ENCODE measurements at places on chromosomes 3 and 15. TPM values are rescaled to one million over a fixed set of nuclear protein-coding genes. Genes with fewer than 3 reads are reported as not detected.

DNA sequence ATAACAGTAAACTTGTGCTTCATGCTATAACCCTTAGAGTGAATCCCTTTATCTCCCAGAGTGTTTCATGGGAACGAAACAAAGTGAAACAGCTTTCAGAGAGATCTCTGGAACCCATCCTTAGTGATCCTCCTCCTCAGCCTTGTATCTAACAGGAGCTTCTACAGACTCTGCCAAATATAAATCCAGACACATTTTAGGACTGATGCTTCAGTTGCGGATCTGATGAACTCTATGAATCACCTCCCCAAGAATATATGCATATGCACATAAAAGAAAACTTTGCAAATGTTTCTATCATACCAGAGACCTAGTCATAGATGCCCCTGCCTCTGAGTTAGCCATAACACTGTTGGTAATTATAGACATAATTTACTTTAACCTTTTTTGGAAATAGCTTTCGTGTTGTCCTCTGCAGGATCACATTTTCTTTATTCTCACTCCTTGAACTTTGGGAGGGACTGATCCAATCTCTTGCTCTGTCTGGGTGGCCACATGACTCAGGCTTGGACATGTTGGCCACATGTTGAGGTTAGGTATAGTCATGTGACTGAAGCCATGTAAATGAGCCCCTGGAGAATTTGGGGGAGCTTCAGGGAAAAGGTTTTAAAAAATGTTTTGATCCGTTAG lies 306.4 kb upstream of the CNTN3 start:
- no peak overlapping the region for H3K27ac ChIP-seq
- DNase-seq: no peak
- no peaks in the 10 kb centered on the region for H3K4me1 ChIP-seq
- no peaks in the 10 kb centered on the region for H3K36me3 ChIP-seq
- H3K4me3 ChIP-seq: no peak overlapping the region
- no peaks in the 10 kb centered on the region for H3K27me3 ChIP-seq

GRCh38 chr3:131314318-131314717 lies 67.3 kb upstream of the NUDT16 start:
- no peak for DNase-seq
- H3K27me3 ChIP-seq: no peaks in the 10 kb centered on the region
- no peak overlapping the region for H3K4me3 ChIP-seq
- no peaks in the 10 kb centered on the region for H3K36me3 ChIP-seq
- H3K27ac ChIP-seq: no peak overlapping the region

- H3K4me3 ChIP-seq: no peak overlapping the region
- no peaks in the 10 kb centered on the region for H3K36me3 ChIP-seq
- H3K27me3 ChIP-seq: no peaks in the 10 kb centered on the region
- DNase-seq: no peak
- H3K4me1 ChIP-seq: no peaks in the 10 kb centered on the region
Observed at GRCh38 chr15:27059610-27060202, 88.7 kb downstream of the GABRG3 start.

GRCh38 chr3:157493627-157494550 lies 9.3 kb downstream of the VEPH1 start:
- no peak for DNase-seq
- H3K27ac ChIP-seq: no peak overlapping the region
- H3K4me1 ChIP-seq: no peaks in the 10 kb centered on the region

- H3K4me1 ChIP-seq: no peaks in the 10 kb centered on the region
- DNase-seq: no peak
- no peak overlapping the region for H3K4me3 ChIP-seq
Observed at GRCh38 chr3:189688262-189688661, 57.1 kb downstream of the TP63 start.

DNA sequence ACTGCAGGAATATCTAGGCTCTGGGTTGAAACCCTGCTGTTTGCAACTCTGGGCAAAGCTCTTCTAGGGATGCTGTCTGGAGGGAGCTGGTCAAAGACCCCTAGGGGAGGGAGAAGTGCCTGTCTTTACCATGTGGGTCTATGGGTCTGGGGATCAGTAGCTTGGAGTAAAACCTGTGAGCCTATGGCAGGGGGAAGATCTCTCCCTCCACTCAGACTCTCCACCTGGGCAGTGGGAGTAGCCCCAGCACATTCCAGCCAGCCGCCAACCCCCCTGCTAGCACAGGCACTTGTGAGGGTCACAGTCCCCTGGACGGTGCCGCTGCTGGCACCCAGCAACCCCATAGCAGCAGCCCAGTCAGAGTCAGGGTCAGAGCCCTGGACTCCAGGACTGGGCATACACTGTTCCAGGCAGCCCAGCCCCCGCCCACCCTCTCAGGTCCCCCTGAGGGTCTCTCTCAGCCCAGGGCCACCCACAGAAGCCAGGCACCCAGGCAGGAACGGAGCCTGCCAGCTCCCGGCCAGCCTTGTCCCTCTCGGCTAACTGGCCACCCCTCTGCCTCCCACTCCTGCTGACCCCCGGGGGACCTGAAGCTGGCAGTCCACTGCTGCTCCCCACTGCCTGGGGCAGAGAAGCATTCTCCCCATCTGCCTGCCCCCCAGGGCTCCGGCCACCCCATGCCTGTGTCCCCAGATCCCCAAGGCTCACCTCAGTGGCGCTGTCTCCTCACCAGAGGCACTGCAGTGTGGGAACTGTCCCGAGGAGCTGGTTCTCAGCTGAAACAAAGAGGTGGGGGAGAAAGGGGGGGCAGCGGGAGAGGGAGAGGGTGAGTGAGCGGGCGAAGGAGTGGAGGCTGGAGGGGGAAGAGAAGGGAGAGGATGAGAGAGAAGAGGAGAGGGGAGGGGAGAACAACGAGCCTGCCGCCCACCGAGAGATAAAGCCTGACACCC lies 10.8 kb downstream of the GLYCTK start:
- no peak overlapping the region for H3K27ac ChIP-seq
- no peaks in the 10 kb centered on the region for H3K27me3 ChIP-seq
- no peak overlapping the region for H3K4me3 ChIP-seq

- H3K4me1 ChIP-seq: no peaks in the 10 kb centered on the region
- peaks cover 41% of the 10 kb centered on the region for H3K36me3 ChIP-seq
- DNase-seq: no peak
- H3K27me3 ChIP-seq: no peaks in the 10 kb centered on the region
- H3K27ac ChIP-seq: no peak overlapping the region
Observed at GRCh38 chr3:122533931-122534334, 19.2 kb upstream of the KPNA1 start.

- H3K4me3 ChIP-seq: no peak overlapping the region
- no peak overlapping the region for H3K27ac ChIP-seq
- H3K27me3 ChIP-seq: no peaks in the 10 kb centered on the region
Observed at GRCh38 chr15:28022181-28022580, 76.9 kb downstream of the OCA2 start.

GRCh38 chr3:71395927-71396695 lies 187.4 kb downstream of the FOXP1 start:
- no peaks in the 10 kb centered on the region for H3K27me3 ChIP-seq
- no peak for DNase-seq
- H3K36me3 ChIP-seq: no peaks in the 10 kb centered on the region
- peaks cover 26% of the 10 kb centered on the region for H3K4me1 ChIP-seq
- H3K4me3 ChIP-seq: no peak overlapping the region

- no peaks in the 10 kb centered on the region for H3K27me3 ChIP-seq
- no peak overlapping the region for H3K4me3 ChIP-seq
- no peak for DNase-seq
Observed at GRCh38 chr3:63523100-63523499, 129.4 kb upstream of the SNTN start.

DNA sequence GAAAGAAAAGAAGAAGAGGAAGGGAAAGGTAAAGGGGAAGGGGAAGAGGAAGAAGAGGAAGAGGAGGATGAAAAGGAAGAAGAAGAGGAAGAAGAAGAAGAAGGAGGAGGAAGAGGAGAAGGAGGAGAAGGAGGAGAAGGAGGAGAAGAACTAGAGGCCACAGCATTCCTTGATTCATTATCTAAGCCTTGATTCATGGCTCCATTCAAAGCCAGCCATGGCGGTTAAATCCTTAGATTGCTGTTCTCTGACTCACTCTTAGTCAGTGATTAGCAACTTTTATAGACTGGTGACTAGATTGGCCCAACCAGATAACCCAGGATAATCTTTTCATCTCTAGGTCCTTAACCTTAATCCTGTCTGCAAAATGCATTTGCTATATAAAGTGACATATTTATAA lies 47.6 kb downstream of the OSTN start:
- no peaks in the 10 kb centered on the region for H3K4me1 ChIP-seq
- no peaks in the 10 kb centered on the region for H3K36me3 ChIP-seq
- H3K27me3 ChIP-seq: no peaks in the 10 kb centered on the region
- H3K4me3 ChIP-seq: no peak overlapping the region
- DNase-seq: no peak

ARL13B gene
- total RNA-seq: 12.5 TPM

NR2E3 gene
- not detected for total RNA-seq
